ENCODE measurements at places on chromosomes 13 and 19.

- DNase-seq, result no peak
Measured at GRCh38 chr19:55491546-55492360, 3.5 kb downstream of the SSC5D start.

- DNase-seq, result no peak
Measured at GRCh38 chr19:38661136-38661535, 13.7 kb downstream of the ACTN4 start.

- DNase-seq, result peak; percentile 70
Measured at GRCh38 chr13:77584106-77584505, 48.6 kb downstream of the SCEL start.

- no peak for DNase-seq
Measured at GRCh38 chr13:41054212-41054877, 7.0 kb upstream of the WBP4 start.

DNA sequence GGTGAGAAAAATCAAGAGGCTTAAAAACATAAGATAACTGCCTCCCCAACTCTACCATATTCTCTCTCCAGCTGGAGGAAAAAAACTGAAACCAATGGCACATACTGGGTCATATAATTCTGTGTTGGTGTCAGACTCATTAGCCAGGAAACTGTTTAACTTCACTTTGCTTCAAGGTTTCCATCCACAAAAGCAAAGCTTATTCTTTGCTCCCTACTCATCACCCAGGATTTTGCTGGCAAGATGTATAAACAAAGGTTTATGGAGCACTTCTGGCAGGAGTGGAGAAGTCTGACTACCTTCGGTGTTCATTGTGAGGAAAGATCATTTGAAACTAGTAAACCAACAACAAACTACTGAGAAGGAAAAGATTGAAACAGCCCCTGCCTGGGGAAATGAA is 197.5 kb upstream of the SERP2 start:
- DNase-seq, result no peak

GRCh38 chr19:12967907-12968306 is 1.5 kb upstream of the DAND5 start:
- DNase-seq, result no peak

DNA sequence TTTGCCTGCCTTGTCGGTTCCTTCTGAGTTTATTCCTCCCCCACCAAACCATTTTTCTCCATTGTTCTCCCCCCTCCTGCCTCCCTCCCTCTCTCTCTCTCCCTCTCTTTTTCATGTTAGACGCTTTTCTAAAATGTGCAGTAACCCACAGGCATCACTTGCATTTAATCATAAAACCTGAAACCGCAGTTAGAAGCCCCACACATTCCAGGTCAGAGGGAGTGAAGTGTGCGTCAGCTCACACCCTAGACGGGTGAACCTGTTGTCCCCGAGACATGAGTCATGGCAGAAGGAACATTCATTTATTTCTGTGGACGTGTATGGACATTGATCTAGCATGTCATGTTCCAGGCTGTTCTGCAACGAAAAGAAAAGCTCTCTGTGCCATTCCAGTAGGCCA is 19.9 kb downstream of the ONECUT3 start:
- DNase-seq, result no peak

DNA sequence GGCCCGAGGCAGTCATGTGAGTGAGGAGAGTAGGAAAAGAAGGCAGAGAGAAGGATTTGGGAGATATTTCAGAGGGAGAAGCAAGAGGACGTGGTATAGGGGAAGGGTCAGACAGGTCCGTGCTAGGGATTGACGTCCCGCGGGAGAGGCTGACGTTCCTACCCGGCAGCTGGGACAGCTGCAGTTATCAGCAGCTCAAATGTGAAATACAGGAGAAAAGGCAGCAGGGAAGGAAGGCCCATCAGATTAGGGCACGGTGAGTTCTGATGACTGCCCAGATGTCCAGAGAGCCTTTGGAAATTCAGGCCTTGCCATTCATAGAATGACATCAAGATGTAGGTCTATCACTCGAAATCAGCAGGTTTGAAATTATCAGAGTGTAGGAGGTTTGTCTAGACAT is 88.4 kb downstream of the IRS2 start:
- DNase-seq, result no peak

- no peak for DNase-seq
Measured at GRCh38 chr19:18809149-18809868, 18.2 kb upstream of the COMP start.

- no peak for DNase-seq
Measured at GRCh38 chr19:37763488-37763887, 15.9 kb downstream of the ZNF573 start.

DNA sequence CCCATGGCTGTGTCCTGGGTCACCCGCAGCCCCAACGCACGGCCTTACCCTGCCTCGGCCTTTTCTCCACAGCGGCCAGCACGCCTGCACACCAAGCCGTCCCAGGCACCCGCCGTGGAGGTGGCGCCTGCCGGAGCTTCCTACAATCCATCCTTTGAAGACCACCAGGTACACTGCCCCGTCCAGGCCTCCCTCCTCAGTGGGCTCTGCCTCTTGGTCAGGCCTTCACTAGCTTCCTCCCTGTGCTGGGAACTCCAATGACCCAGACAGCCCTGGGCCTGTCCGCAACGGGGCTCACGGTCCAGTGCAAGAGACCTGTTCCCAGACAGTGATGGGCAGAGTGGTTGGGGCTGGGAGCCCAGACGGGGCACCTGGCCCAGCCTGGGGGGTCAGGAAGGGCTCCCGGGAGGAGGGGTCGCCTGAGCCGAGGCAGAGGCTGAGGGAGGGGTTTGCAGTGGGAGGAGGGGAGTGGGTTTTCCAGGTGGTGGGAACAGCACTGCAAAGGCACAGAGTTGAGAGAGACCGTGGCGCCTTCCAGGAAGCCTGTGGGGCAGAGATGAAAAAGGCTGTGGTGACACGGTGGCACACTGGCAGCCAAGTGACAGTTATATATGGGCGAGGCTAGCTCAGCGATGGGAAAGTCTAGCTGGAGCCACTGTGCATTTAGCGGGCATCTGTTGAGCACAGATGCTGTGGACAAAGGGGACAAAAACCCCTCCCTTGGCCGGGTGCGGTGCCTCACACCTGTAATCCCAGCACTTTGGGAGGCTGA is 7.3 kb downstream of the NOP53 start:
- DNase-seq, result no peak

GRCh38 chr13:24900507-24900906 is 136.5 kb downstream of the RNF17 start:
- no peak for DNase-seq
